ENCODE measurements at places on chromosomes 6 and 20. TPM values are rescaled to one million over a fixed set of nuclear protein-coding genes. Genes with fewer than 3 reads are reported as not detected.

The TSPO2 gene
- total RNA-seq: not detected

The KCNB1 gene
- total RNA-seq: 1.8 TPM

DNA sequence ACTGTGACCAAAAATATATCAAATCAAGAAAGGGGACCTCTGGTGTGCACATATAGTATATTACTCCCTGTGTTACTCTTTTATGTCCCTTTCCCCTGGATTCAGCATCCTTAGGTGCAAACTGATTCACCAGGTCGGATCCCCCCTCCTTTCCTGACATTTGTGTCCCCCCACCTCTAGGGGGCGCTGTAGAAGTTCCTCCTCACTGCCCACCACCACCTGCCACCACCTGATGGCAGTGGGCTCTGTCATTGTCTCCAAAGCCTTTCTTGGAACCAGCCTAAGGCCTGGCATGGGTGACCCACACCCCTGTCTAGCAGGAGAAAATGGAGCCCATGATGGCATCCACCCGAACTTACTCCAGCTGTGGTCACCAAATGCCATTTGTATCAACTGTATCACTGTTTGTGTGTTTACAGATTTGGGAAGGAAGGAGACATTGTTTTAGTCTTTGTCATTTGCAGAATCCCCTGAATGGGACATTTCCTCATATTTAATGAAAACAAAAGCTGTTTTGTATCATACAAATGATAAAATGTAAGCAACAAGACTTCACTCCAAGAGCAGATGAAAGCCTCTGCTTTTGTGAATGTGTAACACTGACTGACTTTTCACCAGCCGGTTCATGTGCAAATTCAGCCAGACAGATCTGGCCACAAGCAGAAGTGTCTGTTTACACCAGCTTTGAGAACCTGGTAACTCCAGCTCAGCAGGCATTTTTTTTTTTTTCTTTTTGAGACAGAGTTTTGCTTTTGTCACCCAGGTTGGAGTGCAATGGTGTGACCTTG is 66.2 kb downstream of the ARMC2 start:
- H3K36me3 ChIP-seq: no peaks in the 10 kb centered on the region
- H3K27me3 ChIP-seq: no peaks in the 10 kb centered on the region
- no peak overlapping the region for H3K27ac ChIP-seq
- DNase-seq: no peak
- no peaks in the 10 kb centered on the region for H3K4me1 ChIP-seq

DNA sequence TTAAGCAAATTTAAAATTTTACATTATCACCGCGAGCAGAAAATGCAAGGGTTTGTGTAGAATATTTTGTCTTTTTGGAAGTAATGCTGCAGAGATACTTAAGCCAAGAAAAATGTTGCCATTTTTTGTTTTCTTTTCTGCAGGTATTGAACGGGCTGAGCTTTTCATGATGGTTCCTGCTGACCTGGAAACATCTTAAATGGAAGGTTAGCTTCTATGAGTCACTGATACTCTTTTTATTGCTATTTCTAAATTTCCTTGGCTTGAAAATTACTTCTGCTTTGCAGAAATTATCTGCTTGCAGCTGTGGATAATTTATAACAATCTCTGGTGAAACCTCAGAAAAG is 12.7 kb downstream of the SYTL3 start:
- H3K36me3 ChIP-seq: no peaks in the 10 kb centered on the region
- no peaks in the 10 kb centered on the region for H3K4me1 ChIP-seq
- no peaks in the 10 kb centered on the region for H3K27me3 ChIP-seq

All from adrenal gland (tissue), 19 donors.